ENCODE measurements at places on chromosomes 11 and 22. TPM values are rescaled to one million over a fixed set of nuclear protein-coding genes. Genes with fewer than 3 reads are reported as not detected.

MEI1 gene
- 4.4 TPM for polyA plus RNA-seq

DNA sequence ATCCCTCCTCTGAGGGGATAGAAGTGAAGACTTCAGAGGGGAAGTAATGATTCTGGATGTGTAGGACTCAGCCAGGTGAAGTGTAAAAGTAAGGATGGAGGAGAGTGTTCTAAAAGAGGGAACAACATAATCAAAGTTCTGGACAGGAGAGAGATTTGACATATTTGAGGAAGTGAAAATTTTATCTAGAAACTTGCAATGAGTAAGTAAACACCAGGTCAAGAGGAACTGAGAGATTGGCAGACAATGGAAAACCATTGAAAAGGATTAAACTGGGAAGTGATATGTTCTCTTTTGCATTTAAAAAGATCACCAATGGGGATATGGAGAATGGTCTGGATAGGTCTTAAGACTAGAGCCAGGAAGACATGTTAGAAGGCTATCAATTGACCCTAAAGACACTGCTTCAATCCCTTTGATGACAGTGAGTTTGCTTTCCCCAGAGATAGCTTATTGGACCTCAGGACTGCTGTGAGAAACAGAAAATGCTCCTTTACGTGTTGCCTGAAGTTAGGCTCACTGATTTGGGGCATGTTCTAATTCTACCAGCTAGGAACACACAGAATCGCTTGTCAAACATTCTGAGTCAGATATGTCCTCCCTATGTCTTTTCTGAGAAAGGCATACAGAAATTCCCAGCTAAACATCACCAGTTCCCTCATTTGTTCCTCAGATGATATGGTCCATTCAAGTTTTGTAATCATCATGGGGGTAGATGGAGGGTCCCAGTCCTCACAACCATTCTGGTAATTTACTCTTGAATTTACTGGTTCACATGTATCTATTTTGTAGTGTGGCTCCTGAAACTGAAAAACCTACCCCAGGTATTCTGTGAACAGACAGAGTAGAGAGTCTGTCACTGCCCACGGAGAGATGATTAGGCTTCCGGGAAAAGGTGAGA, 144.9 kb downstream of the MAML2 start:
- H3K36me3 ChIP-seq: no peaks in the 10 kb centered on the region
- H3K4me3 ChIP-seq: no peak overlapping the region
- H3K4me1 ChIP-seq: no peaks in the 10 kb centered on the region
- no peak overlapping the region for H3K27ac ChIP-seq
- H3K27me3 ChIP-seq: no peaks in the 10 kb centered on the region

GRCh38 chr11:64448599-64449380, 89.8 kb downstream of the RPS6KA4 start:
- no peaks in the 10 kb centered on the region for H3K36me3 ChIP-seq
- DNase-seq: peak; percentile 60
- H3K4me1 ChIP-seq: peaks cover 13% of the 10 kb centered on the region
- H3K4me3 ChIP-seq: peak overlapping the region; percentile 24

GRCh38 chr11:84824624-84825023, 802.5 kb downstream of the DLG2 start:
- no peaks in the 10 kb centered on the region for H3K27me3 ChIP-seq
- H3K4me1 ChIP-seq: peaks cover 10% of the 10 kb centered on the region
- no peak for DNase-seq
- H3K4me3 ChIP-seq: no peak overlapping the region

UPK3A gene
- 113 TPM for polyA plus RNA-seq

- H3K4me1 ChIP-seq: no peaks in the 10 kb centered on the region
- H3K36me3 ChIP-seq: no peaks in the 10 kb centered on the region
- no peak overlapping the region for H3K27ac ChIP-seq
- peaks cover 14% of the 10 kb centered on the region for H3K27me3 ChIP-seq
Observed at GRCh38 chr22:22745225-22746060, 101.0 kb downstream of the GGTLC2 start.

All from large intestine (tissue), 12 donors.